ENCODE measurements at places on chromosomes 7 and 10.

DNA sequence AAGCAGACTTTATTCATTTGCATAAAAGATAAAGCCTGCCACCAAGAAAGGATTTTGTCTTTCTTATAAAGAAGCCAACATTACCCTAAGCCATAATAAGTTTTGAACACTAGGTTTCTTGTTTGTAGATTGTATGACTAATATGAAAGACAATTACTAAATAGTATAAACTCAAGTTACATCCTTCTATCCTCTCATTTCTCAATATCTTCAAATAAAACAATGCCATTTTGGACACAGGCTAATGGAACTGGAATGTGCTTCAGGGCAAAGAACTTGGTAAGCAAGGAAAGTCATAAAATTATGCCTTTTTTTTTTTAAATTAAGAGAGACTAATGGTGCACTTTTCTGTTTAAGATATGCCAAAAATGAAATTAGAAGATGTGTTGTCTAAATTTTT, 137.7 kb downstream of the DKK1 start:
- DNase-seq: no peak

DNA sequence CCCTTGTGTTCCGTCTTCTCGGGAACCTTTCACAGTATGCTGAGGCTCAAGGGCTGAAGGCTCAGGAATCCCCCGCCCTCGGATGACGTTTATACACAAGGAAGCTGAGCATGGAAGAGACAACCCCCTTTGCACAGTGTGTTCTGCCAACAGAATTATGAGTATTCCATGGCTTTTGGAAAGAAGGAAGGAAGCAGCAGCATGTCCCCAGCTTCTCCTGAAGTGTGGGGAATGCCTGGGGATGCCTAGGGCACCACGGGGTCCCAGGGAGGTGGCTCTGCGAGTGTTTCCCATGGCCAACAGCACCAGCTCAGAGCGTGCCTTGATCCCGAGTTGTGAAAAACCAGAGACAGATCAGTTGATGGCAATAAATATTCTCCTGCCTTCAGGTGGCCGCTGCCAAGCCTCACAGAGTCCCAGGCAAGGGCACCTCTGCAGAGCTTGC, 88.8 kb upstream of the DDC start:
- no peak for DNase-seq

- DNase-seq: no peak
Observed at GRCh38 chr7:1689311-1689710, 19.2 kb downstream of the ELFN1 start.

- no peak for DNase-seq
Observed at GRCh38 chr7:99083733-99084132, 60.2 kb downstream of the SMURF1 start.

DNA sequence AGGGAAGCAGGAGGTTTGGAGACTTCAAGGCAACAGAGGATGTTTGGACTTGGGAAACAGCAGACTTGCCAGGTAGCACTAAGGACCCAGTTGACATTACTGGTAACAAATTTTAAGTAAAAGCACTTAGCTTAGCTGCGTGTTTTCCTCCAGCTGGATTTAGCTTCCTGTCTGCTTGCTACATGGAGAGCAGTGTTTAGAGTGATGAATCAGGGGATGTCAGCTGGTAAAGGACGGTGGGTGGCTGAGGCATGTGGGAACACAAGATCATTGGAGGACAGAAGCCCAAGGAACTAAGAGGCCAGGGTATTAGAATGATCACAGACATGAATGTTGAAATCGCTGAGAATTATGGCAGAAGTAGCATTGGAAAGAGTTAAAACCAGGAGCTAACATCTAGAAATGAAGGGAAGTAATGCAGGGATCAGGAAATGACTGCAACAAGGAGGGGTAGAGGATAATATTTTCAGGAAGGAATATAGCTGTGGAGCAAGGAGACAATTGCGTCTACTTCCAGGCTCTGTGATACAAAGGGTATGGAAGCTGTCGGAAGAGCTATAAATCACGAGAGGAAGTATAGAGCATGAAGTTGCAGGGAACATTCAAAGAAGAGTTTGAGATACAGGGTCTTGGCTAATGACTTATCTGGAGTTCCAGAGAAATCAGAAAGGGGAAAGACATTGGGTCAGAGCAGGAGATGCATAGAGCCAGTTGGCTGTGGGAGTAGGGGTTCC, 34.4 kb downstream of the CALD1 start:
- peak; percentile 54 for DNase-seq

- peak; percentile 12 for DNase-seq
Observed at GRCh38 chr10:87551326-87551725, 46.6 kb downstream of the MINPP1 start.

GRCh38 chr7:115099906-115100305, 178.0 kb downstream of the MDFIC start:
- peak; percentile 37 for DNase-seq

DNA sequence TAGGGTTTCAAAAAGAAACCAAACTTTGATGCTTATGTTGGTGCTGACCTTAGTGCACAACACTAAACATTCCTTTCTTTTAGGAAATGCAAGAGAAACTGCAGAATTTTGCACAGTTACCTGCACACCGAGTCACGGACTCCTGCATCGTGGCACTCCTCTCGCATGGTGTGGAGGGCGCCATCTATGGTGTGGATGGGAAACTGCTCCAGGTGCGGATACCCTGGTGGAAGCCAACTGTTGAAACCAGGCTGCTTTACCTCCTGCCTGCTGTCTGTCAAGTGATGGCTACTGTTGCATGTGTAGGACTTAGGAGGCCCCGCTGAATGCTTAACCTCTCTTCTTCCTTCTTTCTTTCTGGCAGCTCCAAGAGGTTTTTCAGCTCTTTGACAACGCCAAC, 11.7 kb downstream of the CASP2 start:
- DNase-seq: peak; percentile 31

DNA sequence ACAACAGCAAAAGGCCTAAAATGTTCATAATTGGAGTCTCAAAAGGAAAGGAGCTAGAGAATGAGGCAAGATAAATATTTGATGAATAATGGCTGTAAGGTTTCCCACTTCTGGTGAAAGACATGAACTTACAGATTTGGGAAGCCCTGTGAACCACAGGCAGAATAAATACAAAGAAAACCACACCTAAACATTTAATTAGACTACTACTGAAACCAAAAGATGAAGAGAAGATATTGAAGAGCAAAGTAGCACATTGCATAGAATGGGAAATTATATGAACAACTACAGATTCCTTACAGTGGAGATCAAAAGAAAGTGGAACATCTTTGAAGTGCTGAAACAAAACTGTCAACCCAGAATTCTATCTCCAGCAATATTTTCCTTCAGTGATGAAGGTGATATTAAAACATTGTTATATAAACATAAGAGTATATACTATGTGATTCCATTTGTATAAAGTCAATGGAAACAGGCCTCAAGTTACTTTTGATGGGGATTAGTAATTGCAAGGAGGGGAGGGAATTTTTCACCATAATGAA, 191.3 kb upstream of the KAT6B start:
- no peak for DNase-seq

- peak; percentile 95 for DNase-seq
Observed at GRCh38 chr10:102775935-102776669, 32.4 kb downstream of the WBP1L start.

DNA sequence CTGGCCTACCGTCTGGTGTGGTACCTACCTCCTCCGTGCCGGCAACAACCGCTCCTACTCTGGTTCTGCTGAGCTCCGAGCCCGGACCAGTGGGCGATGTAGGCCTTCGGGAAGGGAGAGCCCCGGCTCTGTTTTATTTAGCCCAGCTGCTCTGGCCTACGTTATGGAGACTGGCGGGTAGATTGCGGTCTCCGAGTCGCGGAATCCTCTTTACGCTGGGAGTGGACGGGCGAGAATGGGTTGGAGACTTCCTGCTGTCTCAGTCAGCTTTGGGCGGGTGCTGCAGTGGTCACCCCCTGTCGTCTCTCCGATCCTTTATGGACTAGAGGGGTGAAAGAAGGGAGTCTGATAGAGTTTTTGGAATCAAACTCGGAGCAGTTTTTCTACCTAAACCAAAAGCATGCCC, 406 bp downstream of the CBLL1 start:
- DNase-seq: no peak

DNA sequence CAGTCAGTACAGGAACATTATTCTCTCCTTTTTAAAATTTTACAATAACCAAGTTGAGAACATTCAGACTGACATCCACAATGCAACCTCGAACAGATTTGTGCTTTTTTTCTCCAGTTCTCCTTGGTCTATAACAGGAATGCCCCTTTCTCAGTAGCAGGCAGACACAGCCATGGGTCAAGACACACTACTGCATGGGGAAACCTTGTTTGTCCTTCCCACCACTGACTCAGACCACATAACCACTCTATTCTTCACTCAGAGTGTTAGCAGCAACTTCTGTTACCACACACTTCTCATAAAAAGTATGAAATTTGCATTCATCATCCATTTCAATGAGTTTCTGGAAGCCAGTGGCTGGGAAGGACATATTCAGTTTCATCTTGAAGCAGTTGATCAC, 421.7 kb downstream of the ADRA2A start:
- no peak for DNase-seq

- no peak for DNase-seq
Observed at GRCh38 chr10:5645944-5646617, 20.3 kb downstream of the ASB13 start.
